ENCODE measurements at places on chromosomes 3 and 15. TPM values are rescaled to one million over a fixed set of nuclear protein-coding genes. Genes with fewer than 3 reads are reported as not detected.

BRPF1 gene
- 5.2 TPM for total RNA-seq

DCBLD2 gene
- 11.3 TPM for total RNA-seq

HRG gene
- total RNA-seq: 398 TPM

SLC38A3 gene
- 177 TPM for total RNA-seq

CSK gene
- 22.2 TPM for total RNA-seq

KCNMB3 gene
- 1.4 TPM for total RNA-seq

CGNL1 gene
- 23.6 TPM for total RNA-seq

ZDHHC19 gene
- 0.43 TPM for total RNA-seq

LMAN1L gene
- total RNA-seq: not detected

CDCP1 gene
- 0.31 TPM for total RNA-seq

FAM81A gene
- not detected for total RNA-seq

TRPC1 gene
- 0.42 TPM for total RNA-seq

CPN2 gene
- 199 TPM for total RNA-seq

TIMP4 gene
- total RNA-seq: 0.35 TPM
